Hepatic stellate cell (primary cell): ENCODE measurements at places on chromosomes 6 and 20.

DNA sequence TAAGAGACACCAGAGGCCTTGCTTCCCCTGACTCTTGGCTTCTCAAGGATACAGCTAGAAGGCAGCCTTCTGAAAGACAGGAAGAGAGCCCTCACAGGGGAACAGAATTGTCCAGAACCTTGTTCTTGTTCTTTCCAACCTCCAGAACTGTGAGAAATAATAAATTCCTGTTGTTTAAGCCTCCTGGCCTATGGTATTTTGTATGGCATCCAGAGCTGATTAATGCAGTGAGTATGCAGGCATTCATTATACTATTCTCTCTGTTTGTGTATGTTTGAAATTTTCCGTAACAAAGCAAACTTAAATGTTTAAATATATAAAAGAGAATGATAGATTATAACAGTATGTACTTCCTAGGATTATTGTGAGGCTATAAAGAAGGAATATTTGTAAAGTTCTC is 903.4 kb upstream of the FLRT3 start:
- no peak for DNase-seq

GRCh38 chr6:95431637-95432228 is 145.6 kb upstream of the MANEA start:
- DNase-seq, result peak; percentile 0

DNA sequence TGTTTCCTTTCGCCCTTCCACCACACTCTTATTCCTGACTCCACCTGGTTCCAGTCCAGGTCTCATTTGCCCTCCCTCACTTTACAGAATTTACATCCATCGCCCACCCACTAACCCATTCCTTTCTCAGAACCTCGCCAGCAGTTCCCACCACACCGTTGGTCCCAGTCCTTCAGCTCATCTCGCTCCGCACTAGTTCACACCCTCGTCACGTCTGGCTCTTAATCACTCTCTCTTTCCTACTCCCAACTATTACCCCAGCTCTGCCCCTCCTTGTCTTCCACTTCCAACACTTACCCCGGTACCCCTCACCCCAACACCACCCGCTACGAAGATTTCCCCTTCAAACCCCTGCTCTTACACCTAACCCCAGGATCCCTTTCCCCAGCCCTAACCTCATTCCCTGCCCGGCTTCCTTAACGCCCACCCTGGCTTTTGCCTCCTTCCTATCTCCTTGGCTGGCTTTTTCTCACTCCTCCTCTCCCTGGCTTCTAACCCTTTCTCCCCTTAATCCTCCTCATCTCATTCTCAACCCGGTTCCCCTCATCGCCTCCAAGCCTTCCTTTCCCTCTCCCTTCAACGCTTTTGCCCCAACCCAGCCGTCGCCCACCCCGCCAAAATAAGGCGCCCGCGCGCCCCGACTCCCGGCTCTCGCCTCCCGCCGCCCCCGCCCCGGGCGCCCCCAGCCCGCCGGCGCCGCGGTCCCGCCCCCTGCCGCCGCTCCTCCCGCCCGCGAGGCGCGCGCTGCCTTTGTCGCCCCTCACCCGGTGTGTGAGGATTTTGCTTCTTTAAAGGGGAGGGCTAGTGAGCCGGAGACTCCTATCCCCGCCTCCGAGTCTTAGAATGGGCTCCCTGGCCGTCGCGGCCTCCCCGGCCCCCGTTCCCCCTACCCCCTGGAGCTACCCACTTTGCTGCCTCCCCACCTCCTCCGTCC is 542 bp downstream of the USP49 start:
- no peak for DNase-seq

GRCh38 chr20:63706852-63707557 is 771 bp downstream of the ARFRP1 start:
- DNase-seq, result peak; percentile 79

DNA sequence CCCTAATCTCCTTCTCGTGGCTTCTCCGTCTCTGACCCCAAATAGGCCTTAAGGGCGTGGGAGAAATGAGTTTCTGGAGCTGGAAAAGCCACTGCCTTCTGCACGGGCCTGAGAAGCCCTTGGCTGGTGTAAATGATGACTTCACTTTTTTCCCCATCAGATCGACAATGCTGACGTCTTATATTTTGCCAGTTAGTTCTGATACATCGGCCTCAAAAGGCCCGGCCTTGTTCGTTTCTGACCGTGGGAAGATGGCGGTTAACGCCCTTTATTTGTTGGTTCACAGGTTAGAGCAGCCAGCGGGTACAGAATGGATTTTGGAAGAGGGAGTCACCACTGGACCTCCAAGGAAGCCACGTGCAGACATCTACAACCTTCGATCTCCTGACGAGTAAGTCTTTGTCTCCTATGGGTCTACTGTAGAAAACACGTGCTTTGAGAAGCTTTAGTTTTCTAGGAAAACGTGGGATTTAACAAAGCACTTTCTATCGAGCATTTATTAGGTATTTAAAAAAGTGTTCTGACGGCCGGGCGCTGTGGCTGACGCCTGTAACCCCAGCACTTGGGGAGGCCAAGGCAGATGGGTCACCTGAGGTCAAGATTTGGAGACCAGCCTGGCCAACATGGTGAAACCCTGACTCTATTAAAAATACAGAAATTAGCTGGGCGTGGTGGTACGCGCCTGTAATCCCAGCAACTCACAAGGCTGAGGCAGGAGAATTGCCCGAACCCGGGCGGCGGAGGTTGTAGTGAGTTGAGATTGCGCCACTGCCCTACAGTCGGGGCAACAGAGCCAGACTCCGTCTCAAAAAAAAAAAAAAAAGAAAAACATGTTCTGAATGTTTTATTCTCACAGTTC is 1.2 kb upstream of the ZNFX1 start:
- peak; percentile 11 for DNase-seq

DNA sequence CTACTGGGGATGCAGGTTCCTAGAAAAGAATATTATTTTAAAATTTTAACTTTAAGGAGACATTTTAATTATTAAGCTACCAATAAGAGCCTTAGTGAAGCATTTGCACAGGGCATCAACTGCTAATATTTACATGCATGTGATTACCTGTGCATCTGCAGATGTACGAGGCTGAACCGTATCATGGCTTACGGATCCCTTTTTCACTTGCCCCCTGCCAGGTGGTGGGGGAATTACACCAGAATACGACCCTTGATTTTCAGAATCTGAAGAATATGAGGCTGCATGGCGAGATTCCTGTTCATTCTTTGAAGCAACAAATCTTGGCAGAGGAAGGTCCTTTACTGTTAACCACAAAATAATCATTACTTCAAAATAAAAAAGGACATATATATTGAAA is 42.7 kb downstream of the REPS1 start:
- no peak for DNase-seq

GRCh38 chr6:143594647-143595046 is 83.1 kb upstream of the PHACTR2 start:
- DNase-seq, result no peak

- no peak for DNase-seq
Measured at GRCh38 chr6:52125139-52125538, 37.7 kb upstream of the PKHD1 start.

- DNase-seq, result no peak
Measured at GRCh38 chr20:9958693-9959092, 76.1 kb upstream of the ANKEF1 start.
